ENCODE measurements at places on chromosomes 7 and 10. TPM values are rescaled to one million over a fixed set of nuclear protein-coding genes. Genes with fewer than 3 reads are reported as not detected.

Gene CDK6
- 91.6 TPM for total RNA-seq

Gene PSD
- total RNA-seq, result 13.3 TPM

GRCh38 chr10:131424053-131424452 is 112.5 kb upstream of the TCERG1L start:
- no peak for DNase-seq

DNA sequence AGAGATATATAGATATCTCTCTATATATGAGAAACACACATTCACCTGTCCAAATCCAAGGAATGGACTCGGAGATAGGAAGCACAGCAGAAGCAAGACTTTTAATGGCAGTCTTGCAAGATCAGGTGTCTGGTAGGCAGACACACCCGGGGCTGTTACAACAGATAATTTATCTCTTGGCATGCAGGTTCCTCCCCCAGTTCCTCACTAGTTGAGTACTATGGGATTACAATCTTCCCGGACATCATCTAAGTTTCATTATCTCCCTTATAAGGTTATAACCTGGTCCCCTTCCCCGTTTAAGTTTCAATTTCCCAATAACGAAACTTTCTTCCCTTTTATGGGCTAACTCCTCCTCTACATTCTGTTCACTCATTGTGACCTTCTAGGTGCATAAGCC is 399.3 kb downstream of the PPP1R3A start:
- DNase-seq, result no peak

DNA sequence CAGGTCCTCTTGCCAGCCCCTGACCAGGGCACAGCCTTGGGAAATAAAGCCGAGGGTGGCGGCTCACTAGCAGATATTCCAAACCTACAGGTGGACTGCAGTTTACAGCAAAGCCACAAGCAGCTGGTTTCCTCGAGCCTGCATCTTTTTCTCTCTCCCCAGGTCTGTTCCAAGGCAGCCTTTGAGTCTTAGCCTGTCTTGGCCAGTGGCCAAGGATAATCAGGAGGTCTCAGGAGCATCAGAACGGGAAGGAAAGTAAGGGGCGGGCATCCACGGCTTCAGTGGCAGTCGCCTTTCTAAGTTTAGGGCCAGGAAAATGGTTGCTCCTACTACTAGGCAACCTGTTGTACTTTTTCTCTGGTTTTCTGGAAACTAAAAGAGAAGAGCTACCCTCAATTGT is 219.7 kb upstream of the ZMIZ1 start:
- no peak for DNase-seq

DNA sequence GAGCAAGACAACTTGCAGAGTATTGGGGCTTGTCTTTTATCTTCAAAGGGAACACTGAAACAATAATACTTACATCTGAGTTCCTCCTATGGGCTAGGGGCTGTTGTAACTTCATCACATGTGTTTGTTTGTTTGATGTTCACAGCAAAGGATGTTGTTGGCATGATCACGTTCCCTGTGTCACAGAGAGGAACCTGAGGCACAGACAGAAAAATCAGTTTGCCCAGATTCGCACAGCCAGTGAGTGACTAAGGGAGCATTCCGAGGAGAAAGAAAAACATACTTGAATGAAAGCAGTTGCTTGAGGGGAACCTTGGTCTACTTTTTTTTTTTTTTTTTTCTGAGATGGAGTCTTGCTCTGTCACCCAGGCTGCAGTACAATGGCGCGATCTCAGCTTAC is 87.2 kb upstream of the PFKP start:
- no peak for DNase-seq

DNA sequence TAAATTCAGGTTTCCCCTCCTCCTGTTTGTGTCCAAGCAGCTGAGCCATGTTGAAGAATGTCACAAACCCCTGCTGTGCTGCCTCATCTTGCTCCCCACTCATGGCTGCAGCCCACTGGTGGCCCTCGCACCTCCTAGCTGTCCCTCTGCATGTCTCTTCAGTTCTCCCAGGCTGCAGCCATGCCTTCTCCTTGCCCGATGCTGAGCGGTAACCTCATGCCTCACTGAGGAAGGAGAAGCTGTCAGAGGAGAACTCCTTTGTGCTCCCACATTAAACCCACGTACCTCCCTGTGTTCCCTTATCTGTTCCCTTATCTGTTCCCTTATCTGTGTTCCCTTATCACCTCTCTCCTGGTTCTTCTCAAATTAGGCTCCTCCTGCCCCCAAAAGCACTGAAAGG is 10.3 kb upstream of the FRMPD2 start:
- DNase-seq, result no peak

All from activated naive CD4-positive, alpha-beta T cell treated with anti-CD3 and anti-CD28 coated beads, Interleukin-2, amount 50 U/mL, for 72 hours (primary cell).